ENCODE measurements at places on chromosomes 2 and 18.

GRCh38 chr2:168500516-168500915, 44.4 kb downstream of the CERS6 start:
- DNase-seq = no peak

GRCh38 chr18:653512-653911, 3.9 kb upstream of the TYMS start:
- no peak for DNase-seq

DNA sequence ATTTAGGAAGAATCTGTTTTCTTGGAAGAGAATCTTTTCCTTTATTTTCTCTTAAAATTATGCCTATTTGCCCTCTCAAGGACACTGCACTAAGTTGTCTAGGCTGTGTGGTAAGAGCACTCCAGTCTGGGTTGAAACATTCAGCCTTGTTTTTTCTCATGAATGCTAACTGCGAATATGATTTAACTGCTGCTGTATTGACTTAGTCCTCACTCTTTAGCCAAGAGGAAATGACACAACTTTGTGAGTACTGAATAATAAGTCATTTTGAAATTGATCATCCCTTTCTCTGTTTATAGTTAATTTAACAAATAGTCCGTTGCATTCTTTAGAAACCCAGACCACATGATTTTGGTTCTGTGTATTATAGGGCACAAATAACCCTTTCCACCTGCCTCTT, 4.5 kb upstream of the RND3 start:
- DNase-seq = no peak

GRCh38 chr2:44652701-44653100, 288.8 kb upstream of the SIX3 start:
- no peak for DNase-seq

- no peak for DNase-seq
Observed at GRCh38 chr2:20184067-20184938, 40.6 kb downstream of the SDC1 start.

DNA sequence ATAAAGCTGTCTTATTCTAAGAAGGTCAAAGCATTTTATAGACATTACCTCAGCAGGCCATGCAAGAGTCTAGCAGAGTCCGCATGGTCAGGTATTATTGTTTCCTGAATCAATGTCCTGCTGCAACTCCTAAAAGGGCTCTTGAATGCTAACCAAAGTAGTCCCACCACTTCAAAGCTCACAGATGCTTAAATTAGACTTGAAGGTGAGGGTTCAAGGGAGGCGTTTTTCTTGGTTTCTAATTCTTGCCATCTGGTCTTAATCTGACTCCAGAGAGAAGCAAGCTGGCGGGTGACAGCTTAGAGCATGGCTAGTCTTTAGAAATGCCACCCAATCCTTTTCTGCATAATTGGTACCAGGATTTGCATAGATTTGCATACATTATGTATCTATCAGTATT, 226.3 kb downstream of the MREG start:
- DNase-seq = no peak

GRCh38 chr2:43024515-43025011, 201.8 kb downstream of the ZFP36L2 start:
- no peak for DNase-seq

GRCh38 chr2:212777020-212777491, 238.5 kb upstream of the ERBB4 start:
- no peak for DNase-seq

DNA sequence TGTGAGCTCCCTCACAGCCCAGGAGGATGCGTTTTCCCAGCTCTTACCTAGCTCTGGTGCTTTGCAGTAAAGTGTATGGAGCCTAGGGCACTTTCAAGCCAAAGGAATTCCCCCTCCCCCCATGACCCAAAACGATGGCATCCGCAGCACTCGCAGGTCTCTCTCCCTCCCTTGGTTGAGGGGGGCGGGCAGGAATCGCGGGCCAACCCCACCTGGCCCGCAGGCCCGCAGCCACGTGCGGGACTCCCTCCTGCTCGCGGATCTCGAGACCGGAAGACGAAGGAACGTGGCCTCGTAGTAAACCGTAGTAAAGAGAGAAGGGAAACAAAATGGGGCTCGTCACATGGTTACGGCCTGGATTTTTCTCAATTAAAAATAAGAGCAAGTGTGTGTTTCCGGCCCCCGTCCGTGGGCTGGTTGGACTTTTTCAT, 8.5 kb downstream of the IRS1 start:
- no peak for DNase-seq

- DNase-seq = no peak
Observed at GRCh38 chr2:14234911-14235310, 397.6 kb upstream of the LRATD1 start.

- DNase-seq = no peak
Observed at GRCh38 chr2:5664278-5664681, 27.9 kb upstream of the SOX11 start.

GRCh38 chr2:69208023-69208595, 178.9 kb downstream of the GFPT1 start:
- no peak for DNase-seq

GRCh38 chr18:56330366-56331110, 307.9 kb downstream of the TXNL1 start:
- no peak for DNase-seq

DNA sequence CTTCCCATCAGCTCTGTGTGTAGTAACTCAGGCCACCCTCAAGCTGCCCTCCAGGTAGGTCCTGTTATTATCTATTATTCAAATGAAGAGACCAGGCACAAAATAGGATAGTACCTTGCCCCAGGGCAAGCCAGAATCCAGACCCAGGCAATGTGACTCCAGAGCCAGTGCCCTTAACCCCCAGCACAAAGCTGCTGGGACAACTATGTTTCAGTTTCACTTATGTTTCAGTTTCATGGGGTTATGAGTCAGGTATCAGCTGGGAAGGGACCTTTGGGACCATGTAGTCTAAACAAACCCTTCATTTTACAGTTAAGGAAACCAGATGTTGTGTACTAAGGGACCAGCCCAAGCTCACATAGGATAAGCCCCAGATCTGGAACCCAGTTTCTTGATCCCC, 10.0 kb downstream of the HK2 start:
- DNase-seq = no peak
